ENCODE measurements at places on chromosomes 2 and 18.

GRCh38 chr2:101614127-101614759 is 83.3 kb upstream of the MAP4K4 start:
- DNase-seq, result no peak

DNA sequence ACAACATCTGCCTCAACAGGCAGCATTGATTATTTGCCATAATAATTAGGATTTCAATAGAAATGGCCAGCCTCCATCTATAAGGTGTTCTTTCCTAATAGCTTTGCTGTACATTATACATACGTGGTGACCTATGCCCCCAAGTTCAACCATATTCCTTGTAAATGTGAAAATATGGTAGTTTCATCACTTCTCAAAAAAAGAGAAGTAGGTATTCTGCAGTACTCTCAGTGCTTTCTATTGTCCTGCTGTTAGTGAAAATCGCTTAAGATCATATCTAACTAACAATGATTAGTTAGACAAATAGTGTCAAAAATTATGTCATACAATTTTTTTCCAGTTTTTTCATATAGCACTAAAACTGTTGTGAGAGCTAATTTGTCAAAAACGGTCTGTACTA is 79.6 kb downstream of the SLC4A10 start:
- no peak for DNase-seq

GRCh38 chr2:20507166-20507692 is 60.4 kb downstream of the RHOB start:
- no peak for DNase-seq

DNA sequence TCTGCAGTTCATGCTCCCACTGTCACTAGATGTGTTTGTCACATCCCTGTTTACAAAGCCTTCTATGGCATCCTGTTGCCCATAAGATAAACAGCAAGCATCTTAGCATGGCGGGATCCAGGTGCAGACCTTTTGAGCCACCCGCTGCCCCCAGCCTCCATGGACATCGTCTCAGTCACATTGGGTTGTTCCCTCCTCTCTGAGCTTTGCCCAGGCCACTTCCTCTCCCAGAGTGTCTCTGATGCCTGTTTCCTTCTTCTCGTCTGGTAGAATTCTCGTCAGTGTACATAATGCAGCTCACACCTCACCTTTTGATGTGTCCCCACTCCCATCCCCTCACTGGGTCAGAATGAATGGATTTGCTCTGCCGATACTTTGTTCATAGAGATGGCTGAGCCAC is 239.0 kb upstream of the APCDD1 start:
- no peak for DNase-seq

GRCh38 chr18:72201032-72201431 is 343.1 kb downstream of the CBLN2 start:
- no peak for DNase-seq
